GM12891 (cell line): ENCODE measurements at places on chromosomes 5 and 9.
A peak's percentile ranks its signal among the peaks of the same experiment; 100 is the strongest.

- DNase-seq, result no peak
Measured at GRCh38 chr9:116327701-116328405, 174.3 kb downstream of the PAPPA start.

- DNase-seq, result no peak
Measured at GRCh38 chr5:38070304-38070950, 187.9 kb upstream of the EGFLAM start.

DNA sequence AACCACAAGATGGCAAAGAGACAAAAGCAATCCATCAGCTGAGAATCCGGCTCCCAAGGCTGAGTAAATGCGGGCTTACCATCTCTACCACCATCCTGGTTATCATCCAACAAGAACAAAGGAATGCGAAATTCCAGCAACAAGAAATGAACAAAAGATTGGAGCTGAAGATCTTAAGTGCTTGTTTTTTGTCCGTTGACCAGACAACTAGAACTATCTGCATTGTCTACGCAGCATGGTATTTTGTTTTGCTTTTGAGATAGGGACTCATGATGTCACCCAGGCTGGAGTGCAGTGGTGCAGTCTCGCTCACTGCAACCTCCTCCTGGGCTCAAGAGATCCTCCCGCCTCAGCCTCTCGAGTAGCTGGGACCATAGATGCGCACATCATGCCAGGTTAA lies 88.9 kb downstream of the ZNF366 start:
- DNase-seq, result no peak

GRCh38 chr9:127411122-127411521 lies 13.1 kb upstream of the ZNF79 start:
- DNase-seq, result no peak

- no peak for DNase-seq
Measured at GRCh38 chr5:40909264-40909663, at the start of gene C7. C7 (plus strand) TSS chr5:40909497; CDS start chr5:40909611, 114 bp downstream.

GRCh38 chr5:179837076-179838011 lies 16.6 kb downstream of the SQSTM1 start:
- no peak for DNase-seq

DNA sequence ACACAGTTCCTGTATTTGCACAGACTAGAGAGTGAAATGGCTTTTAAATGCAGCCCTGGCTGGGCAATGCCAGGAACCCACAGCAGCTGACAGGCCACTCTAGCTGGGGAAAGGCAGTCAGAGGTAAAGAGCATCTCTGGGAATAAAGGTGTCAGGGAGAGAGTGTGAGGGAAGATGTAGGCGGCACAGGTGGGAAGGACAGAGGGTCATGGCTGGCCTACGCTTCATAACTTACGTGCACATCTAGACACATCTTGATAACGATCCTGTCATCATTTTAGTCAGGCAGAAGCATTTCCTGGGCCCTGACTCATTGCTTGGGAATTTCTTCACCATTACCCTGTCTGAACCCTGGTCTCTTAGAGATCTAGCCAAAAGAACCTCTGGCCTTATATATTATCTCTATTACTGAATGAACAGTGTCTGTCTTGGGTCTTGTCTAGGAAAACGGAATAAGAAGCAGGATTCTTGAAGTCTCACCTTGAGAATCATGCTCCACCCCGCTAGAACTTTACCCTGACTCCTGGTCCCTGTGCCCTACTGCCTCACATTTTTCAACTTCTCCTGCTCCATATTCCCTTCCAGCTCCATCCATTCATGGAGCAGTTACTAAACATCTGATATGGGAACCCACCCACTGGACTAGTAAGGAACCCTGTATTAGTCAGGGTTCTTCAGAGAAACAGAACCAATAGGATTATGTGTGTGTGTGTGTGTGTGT lies 106.4 kb upstream of the ELL2 start:
- DNase-seq, result no peak

GRCh38 chr5:149817539-149818060 lies 87.5 kb downstream of the PPARGC1B start:
- DNase-seq, result no peak

GRCh38 chr9:116049456-116049855 lies 104.1 kb upstream of the PAPPA start:
- no peak for DNase-seq

- no peak for DNase-seq
Measured at GRCh38 chr5:6328173-6328572, 50.2 kb downstream of the MED10 start.

DNA sequence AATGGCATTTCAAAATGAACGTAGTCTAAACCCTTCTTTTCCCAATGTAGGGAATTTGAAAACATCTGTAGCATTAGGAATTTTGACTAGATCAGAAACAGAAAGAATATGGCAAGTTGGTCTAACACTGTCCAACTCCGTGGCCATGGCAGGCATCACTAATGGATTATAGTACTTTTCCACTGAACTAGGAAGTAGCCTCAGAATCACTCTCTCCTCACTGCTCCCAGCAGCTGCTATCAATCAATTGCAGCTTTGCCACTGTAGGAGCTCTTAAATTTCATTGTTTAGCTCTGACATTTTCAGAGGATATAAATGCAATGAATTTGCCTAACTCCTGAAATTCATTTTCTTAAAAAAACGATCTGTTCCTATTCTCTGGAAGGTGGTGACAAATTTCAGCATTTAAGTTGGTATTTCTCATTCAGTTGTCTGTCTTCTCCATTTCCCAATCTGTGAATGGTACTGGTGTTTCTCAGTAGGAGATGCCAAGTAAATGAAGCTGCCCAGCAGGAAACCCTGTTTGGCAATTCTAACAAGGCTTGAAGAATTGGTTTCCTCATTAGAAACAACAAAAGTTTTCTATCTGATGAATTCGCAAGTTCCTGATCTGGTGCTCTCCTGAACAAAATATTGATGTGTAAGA lies 64.7 kb downstream of the TLR4 start:
- no peak for DNase-seq

DNA sequence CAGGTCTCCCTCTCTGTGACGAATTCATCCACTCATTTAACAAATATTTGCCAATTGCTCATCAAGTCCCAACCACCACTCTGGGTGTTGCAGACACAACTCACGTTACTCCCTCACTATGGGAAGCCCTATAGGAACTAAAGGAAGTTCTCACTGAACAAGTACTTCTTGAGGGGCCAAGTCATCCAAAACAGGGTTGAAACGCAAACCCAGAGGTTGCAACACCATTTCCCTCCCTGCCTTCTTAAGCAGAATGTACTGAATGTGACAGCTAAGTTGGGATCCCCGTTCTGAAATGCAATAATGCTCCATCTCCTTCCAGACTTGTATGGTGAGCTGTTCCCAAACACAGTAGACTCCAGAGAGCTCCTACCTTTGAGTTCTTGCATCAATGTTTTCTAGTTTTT lies 34.3 kb downstream of the EPB41L4B start:
- DNase-seq, result no peak

GRCh38 chr5:73678807-73679206 lies 52.8 kb downstream of the ARHGEF28 start:
- no peak for DNase-seq

- DNase-seq, result no peak
Measured at GRCh38 chr5:174718880-174719610, 5.3 kb upstream of the MSX2 start.

GRCh38 chr5:175922192-175922885 lies 45.8 kb downstream of the THOC3 start:
- no peak for DNase-seq

GRCh38 chr9:27573634-27574590 lies 631 bp upstream of the C9orf72 start:
- peak; percentile 49 for DNase-seq

- DNase-seq, result no peak
Measured at GRCh38 chr5:32217886-32218396, 43.8 kb upstream of the GOLPH3 start.

GRCh38 chr9:105854783-105855724 lies 160.7 kb downstream of the TMEM38B start:
- DNase-seq, result no peak

DNA sequence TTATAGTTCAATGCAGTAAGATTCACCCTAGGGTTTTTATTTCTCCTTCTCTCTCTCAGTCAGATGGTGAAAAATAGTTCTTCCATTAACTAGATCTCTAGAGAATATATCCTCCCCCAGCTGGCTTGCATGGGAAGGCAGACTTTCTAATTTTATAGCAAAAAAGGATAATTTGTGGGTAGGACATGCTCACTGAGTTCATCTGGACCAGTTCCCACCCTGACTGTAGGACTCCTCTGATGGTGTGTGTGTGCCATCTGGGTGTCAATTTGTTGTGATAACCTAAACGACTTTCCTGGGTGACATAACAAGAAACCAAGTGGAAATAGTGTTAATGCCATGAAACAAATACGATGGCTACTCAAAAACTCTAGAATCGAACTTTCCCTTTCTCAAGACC lies 44.9 kb downstream of the APBA1 start:
- no peak for DNase-seq

GRCh38 chr9:95841377-95841776 lies 34.1 kb upstream of the ERCC6L2 start:
- DNase-seq, result no peak

DNA sequence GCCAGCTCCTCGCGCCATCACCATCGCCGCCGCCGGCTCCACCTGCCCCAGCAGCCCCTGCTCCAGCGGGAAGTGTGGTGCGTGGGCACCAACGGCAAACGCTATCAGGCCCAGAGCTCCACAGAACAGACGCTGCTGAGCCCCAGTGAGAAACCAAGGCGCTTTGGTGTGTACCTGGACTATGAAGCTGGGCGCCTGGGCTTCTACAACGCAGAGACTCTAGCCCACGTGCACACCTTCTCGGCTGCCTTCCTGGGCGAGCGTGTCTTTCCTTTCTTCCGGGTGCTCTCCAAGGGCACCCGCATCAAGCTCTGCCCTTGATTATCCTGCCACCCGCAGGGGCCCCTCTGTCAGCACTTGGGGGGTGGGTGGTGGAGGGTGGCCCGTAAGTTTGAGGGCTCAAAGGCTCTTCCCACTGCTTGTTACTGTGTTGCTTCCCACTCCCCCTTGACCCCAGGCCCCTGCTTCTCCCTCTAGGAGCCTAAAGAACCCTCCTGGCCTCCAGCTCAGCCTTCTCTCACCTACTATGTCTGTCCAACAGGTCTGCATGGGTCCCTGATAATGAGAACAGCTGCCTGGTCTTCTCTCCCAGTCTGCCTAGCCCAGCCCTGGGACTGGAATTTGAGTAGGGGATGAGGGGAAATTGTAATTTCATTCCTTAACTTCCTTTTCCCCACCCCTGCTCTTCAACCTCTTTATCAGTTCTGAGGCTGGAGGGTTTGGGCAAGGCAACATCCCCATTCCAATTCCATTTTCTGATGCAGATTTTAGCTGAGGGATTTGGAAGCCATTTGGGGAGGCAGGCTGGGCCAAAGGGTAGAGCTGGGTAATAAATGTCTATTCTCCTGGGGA lies 9.0 kb downstream of the RACK1 start:
- DNase-seq, result no peak

DNA sequence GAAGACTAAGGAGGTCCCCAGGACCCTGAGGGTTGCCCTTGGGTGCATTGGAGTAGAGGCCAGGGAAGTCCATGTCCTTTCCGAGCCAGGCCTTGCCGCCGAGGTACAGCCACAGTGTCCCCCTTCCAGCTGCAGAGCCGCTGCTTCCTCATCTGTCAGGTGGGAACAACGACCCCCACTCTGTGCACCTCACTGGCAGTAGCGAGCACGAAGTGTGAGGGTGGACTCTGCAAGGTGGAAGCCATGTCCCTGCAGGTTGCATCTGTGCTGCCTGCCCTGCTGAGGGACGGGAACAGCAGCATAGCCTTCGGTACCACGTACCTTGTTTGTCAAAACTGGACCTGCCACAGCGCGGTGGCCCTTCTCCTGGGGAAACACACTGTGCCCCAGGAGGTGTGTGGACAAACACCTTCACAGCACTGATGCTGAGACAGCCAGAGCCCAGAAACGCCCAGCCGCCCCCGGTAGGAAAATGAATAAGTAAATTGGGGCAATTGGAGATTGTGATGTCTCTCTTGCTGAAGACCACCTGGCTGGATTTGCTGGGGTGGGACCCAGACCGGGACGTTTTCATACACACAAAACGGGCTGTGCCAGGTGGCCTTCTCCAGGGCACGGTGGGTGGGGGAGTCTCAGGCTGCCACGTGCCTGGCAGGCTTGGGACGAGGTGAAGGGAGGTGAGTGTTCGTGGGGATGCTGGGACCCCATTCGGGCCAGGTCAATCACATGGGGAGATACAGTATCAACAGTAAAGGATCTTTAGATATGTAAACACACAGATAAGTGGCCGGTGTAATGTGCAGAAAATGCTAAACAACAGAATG lies 157.3 kb downstream of the RXRA start:
- no peak for DNase-seq

DNA sequence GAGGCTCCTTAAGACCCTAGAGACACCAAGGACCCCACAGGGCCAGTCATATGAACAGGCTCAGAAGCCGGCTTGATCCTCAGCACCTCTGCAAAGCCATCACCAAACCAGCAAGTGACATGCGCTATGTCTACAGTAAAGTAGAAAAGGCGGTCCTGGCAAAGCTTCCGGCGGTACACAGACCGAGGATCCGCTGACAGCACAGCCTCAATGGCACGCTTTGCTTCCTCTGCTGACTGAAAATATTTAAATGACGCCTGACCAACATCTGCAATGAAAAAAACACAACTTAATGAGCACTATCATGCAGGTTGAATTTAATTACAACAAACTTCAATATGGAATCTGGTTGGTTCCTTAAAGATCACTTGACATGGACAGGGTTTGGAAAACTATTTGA lies 17.6 kb downstream of the TRMO start:
- no peak for DNase-seq
